HEK293T (cell line): ENCODE measurements at places on chromosomes 2 and 18.

GRCh38 chr2:69482471-69482870 is 45.2 kb upstream of the NFU1 start:
- no peak for DNase-seq

DNA sequence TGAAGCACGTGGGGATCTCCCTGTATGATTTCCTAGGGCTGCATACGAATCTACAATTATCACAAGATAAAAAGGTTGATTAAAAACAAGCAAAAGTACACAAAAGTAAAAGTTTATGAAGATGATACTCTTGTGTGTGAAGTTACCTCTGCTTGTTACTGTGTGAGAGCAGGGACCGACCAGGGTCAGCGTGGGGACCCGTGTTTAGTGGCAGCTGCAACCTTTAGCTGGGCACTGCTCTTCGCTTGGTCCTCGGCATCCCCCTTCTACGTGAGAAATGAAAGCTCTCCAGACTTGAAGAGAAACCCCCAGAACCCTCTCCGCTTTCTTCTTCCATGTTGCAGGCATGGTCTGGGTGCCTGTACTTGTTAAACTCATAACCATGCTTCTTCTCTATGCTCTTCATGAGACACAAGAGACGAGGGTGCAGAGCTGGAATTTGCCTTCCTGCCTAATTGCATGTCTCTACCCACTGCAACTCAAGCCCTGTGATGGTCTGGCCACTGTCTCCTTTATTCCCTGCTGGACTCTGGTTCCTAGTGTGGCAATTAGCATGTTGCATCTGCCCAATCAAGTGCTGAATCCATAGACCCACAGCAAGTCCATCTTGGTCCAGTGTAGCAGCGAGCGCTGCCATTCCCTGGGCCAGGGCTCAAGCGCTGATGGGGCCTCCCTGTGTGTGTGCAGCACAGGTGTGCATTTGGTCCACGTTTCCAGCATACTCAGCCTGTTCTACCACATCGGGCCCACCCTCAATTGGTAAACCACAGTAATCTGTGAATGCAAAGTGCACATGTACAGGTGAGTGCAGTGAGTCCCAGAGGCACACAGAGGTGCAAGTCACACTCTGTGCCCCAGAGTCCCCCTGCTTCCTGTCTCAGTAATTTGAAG is 88.5 kb downstream of the TWIST2 start:
- no peak for DNase-seq

DNA sequence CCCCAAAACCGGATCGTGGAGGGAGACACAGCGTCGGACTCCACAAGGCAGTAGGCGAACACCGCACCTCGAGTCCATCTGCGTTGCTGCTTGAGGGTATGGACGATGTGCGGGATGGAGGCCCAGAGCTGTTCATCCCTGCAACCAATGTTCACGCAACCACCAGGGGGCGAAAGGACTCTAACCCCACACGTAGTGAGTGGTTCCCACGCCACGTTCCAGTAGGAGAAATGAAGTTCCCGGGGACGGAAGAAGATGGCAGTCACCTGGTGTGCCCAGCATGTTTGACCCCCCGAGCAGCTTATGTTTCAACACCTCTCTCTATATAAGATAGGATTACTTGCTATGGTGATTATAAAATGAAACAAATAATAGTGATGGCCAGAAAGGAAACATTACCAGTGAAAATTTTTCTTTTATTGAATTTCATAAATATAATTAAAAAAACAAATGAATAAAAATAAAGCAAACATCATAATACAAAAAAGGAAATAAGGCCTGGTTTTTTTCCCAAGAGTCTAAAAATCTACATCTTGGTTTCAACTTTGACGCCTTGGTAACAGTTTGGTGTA is 184.3 kb downstream of the SH3BP4 start:
- peak; percentile 74 for DNase-seq

- no peak for DNase-seq
These were observed 18.0 kb downstream of the FZD7 start for GRCh38 chr2:202051499-202052161.

DNA sequence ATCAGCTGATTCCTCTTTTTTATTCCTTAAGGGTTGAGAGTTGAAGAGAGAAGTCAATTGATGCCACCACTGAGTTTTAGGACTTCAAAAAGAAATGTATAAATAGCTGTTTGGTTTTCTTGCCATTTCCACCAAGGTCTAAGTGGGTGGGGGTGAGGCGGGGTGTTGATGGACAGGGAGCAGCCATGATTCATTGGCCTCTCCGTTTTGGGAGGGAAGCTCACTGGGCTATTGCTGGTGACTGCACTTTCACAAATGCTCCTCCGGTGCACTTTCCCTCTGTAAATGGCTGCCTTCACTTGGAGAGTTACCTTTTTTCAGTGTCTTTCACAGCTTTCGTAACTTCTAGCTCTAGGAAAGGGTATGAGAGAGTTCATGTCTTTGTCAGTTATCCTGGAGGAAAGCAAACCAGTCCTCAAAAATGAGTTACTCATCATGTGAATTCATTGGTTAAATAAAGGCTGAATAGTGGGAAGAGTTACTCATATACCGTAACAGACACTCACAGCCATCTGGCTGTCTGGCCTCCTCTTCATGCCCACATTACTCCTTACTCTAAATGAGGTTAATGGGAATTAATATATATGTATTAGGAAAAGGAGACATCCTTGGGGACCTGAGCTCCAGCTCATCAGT is 17.4 kb upstream of the CTAGE1 start:
- no peak for DNase-seq

- no peak for DNase-seq
These were observed 35.5 kb downstream of the RPRD1A start for GRCh38 chr18:36031903-36032302.

- DNase-seq = no peak
These were observed 257.1 kb upstream of the SPOPL start for GRCh38 chr2:138244501-138244925.

DNA sequence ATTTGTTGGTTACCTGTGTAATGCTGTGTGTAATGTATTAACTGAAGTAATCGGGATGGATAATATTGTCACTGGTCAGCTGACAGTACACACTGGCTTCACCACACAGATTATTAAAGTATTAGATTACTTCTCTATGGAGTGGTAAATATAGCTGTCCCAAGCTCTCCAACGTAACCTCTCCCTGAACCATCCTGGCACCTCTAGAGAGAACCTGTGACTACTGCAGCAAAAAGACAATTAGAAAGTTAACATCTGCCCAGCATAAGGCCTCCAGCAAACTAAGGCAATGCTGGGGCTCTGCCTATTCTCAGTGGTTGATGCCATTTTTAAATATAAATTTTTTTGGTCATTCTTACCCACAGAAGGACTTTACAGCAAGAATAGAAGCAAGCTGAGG is 351.3 kb downstream of the GPD2 start:
- no peak for DNase-seq

DNA sequence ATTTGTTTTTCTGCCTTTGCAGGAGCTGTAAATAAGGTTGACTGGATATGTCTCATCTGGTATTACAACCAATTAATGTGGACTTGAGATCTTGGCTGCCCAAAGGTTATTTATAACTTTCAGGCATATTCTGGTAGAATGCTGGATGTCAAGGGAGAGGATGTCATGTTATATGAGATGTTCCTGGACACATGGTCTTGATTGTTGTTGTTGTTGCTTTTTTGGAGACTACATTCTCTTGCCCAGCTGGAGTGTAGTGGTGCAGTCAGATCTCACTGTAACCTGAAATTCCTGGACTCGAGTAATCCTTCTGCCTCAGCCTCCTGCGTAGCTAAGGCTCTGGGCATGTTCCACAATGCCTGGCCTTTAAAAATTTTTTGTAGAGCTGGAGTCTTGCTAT is 83.3 kb downstream of the LCLAT1 start:
- DNase-seq = no peak

- DNase-seq = no peak
These were observed 537.5 kb downstream of the MBD2 start for GRCh38 chr18:53686965-53687364.
